IPS DF 19.7 (cell line): ENCODE measurements at places on chromosomes 3 and 15.

GRCh38 chr3:44090036-44090435, 151.7 kb upstream of the TOPAZ1 start:
- no peak for DNase-seq

DNA sequence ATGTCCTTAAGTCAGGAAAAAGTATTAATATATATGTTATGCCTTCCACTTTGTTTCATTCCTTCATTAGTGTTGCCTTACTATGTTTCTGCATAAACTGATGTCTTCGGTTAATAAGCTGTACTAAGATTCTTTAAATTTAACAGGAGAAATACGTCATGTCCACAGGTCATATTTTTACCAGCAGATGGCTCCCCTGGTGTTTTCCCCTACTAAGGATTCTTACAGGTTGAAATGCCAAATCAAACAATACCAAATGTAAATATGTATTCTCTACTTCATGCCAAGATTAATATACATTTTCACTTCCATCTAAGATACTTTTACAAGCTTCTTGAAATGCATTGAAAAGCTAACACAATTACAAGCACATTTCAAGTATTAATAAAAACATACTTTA, 1602.1 kb downstream of the SI start:
- DNase-seq = no peak

DNA sequence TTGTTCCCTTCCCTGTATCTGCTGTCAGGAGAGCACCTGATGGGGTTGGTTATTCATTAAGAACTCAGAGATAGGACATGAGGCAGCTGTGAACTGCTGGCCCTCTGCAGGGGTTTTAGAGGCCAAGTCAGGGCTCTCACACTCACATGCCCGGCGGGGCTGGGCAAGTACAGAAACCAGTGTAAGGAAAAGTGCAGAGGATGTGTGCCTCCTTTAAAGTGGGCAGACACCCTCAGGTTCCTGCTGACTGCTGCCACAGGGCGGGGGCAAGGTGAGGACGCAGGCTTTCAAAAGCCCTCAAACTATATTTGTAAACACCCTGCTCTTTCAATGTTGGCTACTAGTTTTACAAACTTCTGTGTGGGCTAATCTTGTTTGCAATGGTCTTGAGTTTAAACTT, 22.4 kb downstream of the CXCR6 start:
- DNase-seq = no peak

DNA sequence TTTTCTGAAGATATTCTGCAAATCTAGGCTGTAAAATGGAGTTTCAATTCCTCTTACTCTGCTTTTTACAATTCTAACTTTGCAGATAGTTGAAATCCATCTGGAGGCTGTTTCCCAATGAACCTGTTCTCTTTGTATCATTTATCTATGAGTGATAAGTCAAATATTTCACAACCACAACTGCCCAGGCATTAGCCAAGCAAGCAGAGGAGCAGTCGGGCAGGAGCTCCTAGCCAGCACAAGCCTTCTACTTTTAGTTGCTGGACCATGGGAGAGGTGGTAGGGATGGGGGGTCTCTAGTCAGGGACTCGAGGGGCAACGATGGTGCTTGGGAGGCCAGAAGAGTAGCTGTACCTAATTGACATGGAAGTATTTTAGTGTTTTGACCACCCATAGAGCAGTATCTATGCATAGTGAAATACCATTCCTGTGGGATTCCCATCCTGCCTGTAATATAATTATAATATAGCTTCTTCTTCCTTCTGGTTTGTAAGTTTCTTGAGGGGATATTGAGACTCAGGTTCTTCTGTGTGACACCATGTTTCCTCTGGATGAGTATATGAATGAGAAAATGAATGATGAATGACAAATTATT, 353.5 kb upstream of the IL12A start:
- no peak for DNase-seq

GRCh38 chr3:182862159-182862860, 69.0 kb downstream of the ATP11B start:
- DNase-seq = no peak

DNA sequence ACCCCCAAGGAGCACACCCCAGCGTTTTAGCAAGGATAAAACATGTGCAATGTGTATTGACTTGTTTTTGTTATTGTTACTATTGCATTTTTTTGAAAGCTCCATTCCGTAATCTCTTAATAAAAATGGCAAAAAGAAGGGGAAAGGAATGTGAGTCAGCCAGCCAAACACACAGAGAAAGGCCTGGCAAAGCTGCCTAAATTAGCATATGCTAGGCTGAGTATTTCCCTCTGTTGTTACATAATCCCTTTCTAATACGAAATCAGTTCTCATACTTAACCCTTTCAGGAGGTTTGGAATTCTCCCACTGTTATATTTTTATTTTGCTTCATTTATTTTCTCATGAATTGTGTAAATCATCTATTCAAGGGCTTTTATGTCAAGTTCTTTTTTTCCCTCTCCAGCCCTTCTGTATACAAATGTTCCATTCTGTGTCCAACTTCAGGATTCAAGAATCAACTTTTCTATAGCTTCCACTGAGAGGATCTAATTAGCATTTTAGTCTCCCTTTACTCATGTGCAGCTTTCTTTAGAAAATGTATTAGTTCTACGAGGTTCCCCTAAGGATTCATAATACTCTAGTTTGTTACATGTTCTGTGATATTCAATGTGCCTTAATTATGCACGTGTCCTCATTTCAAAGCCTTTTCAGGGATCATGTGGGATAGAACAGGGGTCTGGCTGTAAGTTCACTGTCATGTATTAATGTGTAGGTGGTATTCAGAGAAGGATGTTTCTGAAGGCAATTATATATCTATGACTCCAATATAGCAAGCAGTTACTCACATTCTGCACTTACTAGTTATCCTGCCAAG, 9.2 kb downstream of the CADM2 start:
- no peak for DNase-seq

DNA sequence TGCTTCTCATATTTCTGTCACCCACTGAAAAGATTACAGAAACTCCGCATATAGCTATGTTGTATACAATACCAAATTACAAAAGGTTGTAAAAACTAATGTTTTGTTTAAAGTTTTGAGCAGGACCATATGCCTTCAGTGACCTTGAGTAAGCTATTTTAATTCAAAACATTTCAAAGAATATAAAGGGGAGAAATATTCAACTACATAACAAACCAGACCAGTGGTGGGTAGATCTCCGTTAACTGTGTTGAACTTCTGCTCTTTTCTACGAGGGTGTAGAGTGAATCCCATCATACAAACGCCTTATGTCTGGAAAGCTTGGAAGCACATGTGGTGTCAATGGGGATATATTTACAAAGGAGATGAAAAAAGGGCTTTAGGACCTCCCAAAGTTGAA, 68.4 kb upstream of the NR2F2 start:
- DNase-seq = no peak

DNA sequence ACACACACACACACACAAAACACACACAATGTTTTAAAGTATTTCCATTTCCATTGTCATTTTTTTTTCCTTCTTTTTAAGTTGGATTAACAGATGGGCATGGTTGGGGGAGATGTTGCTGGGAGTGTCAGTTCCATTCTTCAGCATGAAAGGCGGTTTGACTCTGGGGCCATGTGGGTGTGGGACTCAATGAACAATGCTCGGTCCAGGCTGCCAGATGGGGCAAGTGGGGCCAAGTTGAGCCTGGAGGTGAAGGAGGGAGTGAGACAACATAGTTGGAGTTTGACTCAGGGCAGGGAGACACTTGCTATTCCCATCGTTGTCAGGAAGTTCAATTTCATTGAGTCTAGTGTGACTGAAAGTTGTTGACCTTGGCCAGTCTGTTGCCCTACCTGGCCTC, 125.3 kb downstream of the TLE3 start:
- DNase-seq = no peak

DNA sequence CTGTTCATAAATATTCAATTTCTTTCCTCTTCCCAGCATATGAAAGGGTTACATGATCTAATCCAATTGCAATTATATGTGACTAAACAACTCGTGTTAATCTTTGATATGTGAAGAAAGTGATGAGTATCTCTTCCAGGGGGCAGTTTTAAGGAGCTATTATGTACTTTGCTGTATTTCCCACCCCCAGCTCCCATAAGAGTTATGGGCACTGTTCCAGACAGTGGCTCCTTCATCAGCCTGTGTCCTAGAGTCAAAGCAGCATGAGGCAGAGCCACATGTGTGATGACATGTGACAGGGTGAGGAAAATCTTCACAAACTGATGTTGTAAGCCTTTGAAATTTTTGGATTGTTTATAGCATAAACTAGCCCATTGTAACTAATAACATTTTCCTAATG, 315.4 kb downstream of the DIPK2A start:
- no peak for DNase-seq

DNA sequence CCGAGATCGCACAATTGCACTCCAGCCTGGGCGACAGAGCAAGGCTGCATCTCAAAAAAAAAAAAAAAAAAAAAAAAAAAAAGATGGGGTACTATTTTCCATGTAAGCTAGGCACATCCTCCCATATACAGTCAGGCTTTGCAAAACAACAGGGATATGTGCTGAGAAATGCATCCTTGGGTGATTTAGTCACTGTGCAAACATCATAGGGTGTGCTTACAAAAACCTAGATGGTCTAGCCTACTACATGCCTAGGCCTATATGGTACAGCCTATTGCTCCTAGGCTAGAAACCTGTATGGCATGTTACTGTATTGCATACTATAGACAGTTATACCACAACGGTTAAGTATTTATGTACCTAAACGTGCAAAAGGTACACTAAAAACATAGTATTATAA, 75.0 kb downstream of the TTBK2 start:
- DNase-seq = no peak

DNA sequence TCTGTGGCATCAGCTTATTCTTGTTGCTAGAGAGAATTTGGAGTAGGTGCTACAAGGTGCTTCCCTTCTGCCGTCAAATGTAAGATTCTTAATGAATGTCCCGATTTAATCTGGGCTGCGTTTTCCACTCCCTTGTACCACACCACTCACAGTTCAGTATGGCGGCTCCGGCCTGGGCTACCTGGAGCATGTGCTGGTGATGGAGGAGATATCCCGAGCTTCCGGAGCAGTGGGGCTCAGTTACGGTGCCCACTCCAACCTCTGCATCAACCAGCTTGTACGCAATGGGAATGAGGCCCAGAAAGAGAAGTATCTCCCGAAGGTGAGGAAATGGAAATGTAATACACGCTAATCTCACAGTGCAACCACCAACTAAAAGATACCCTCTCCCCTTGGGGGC, 4.9 kb downstream of the IVD start:
- no peak for DNase-seq

DNA sequence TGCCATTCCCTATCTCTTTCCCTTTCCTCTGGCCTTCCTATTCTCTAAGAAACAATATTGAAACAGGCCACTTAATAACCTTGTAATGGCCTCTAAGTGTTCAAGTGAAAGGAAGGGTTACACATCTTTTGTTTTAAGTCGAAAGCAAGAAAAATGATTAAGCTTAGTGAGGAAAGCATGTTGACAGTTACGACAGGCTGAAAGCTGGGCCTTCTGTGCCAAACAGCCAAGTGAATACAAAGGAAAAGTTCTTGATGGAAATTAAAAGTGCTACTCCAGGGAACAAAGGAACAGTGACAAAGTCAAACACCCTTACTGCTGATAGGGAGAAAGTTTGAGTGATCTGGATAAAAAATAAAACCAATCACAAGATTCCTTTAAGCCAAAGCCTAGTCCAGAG, 54.2 kb downstream of the SENP2 start:
- DNase-seq = no peak

DNA sequence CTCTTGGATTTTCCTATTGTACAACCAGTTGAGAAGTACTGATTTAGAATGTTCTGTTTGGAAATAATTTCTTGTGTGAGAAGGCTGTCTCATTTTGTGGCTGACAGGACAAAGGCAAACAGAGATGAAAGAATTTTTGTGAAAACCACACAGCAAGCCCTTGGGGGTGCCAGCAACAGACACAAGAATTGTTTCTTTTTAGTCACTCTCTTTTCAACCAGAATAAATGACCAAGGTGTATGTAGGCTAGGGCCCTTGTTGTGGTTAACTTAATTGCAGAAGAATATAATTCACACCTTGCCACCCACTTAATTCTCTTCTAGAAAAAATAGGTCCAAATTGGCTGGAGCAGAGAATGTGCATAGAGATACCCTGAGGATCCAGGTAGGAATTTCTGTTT, 329.4 kb upstream of the TBC1D5 start:
- DNase-seq = no peak

- DNase-seq = no peak
These were observed 84.0 kb upstream of the SKOR1 start for GRCh38 chr15:67741308-67741707.

GRCh38 chr3:11706604-11707003, 62.9 kb upstream of the VGLL4 start:
- no peak for DNase-seq

DNA sequence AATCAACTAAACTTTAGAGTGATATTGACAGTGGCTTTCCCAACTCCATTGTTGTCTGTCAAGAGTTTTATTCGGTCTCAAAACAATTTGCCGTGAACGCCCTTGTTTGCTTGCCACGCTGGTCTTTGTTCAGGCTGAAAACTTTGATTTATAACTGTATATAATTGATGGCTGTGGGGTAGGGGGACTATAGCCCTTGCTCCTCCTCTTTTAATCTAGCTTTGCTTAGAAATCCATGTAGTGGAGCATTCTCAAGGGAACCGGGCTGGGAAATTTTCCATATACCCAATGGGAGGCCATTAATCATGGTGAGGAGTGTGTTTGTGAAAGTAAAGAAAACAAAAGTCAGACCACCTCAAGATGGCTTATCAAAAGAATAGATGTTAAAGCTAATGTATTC, 339.8 kb upstream of the RARB start:
- DNase-seq = no peak

DNA sequence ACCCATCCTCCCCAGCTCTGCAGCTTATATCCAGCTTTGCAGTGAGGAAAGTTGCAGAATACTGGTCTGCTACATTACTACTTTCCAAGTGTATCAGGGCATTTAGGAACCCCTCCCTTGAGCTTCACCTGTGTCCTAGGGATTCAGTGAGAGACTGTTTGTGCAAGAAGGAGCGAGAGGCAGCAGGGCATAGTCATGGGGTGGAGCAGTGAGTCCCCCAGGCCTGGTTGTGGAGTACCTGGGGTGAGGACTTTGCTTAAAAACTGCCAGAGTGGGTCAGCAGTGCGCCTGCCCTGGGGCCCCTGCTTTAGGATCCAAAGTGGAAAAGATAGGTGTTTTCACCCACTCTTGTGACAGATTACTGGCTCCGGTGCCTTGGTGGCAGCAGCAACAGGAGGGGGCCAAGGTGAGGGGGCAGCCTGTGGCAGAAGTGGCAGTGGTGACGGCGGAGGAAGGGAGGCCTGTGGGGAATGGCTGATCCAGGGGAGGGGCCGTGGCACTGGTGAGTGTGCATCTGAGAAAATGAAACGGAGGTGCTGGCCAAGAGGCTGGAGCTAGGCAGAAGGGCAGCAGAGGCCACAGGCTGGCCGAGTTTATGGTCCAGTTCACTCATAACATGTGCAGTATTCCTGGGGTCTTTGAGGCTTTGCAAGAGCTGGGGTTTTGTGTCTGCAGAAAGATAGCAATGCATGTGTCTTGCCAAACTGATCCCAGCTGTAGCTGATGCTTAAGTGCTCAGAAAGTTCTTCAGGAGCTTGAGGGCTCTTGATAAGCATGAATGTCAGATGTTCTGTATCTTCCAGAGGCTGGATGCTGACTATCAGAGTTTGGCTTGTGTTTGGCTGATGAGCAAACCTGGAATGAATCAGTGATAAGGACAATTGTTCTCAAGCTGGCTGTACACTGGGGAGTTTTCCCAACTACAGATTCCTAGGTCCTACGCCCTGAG, 43.4 kb downstream of the GOLGA6A start:
- no peak for DNase-seq
